ENCODE measurements at places on chromosomes 7 and 10.

- DNase-seq: no peak
Observed at GRCh38 chr10:11886851-11887250, 63.7 kb downstream of the PROSER2 start.

DNA sequence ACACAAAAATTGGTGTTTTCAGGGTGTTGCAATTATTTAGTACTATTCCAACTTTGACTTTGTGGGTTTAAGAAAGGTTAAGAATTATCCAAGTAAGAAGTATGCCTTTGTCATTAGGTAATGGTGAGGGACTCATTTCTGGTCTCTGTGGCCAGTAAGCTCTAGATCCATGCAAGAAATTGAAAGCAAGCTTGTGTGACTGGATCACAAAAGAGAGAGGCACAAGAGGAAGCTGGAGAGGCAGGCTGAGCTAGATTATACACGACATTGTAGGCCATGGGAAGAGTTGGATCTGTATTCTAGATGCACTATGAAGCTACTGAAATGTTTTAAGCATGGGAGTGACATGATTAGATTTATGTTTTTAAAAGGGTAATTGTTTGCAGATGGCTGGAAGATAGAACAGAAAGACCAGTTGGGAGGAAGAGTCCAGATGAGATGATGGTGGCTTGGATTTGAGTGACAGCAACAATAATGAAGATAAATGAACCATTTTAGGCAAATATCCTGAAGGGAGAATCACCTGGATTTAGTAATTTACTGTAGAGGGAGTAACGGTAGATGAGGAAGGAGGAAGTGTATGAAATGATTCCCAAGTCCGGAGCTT, 50.0 kb downstream of the CALD1 start:
- no peak for DNase-seq

- no peak for DNase-seq
Observed at GRCh38 chr10:51405580-51406351, 293.6 kb downstream of the CSTF2T start.

GRCh38 chr10:92080244-92080643, 156.7 kb downstream of the BTAF1 start:
- DNase-seq: no peak

- DNase-seq: no peak
Observed at GRCh38 chr10:45253183-45253914, 62.1 kb downstream of the OR13A1 start.

- DNase-seq: no peak
Observed at GRCh38 chr10:99461230-99461629, 30.8 kb upstream of the GOT1 start.

DNA sequence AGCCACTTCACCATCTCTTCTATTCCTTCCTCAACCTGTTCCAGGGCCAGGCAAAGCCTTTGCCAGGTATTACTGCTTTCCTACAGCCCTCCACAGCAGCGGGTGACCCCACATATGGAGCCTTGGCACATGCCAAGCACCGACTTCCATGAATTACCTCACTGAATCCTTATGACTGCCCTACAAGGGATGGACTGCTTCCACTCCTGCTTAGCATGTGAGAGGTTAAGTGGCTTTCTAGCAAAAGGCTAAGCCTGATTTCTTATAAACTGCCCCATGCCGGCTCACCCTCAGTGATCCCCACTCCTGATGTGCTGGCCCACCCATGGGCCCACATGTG, 44.0 kb upstream of the PDLIM1 start:
- no peak for DNase-seq

DNA sequence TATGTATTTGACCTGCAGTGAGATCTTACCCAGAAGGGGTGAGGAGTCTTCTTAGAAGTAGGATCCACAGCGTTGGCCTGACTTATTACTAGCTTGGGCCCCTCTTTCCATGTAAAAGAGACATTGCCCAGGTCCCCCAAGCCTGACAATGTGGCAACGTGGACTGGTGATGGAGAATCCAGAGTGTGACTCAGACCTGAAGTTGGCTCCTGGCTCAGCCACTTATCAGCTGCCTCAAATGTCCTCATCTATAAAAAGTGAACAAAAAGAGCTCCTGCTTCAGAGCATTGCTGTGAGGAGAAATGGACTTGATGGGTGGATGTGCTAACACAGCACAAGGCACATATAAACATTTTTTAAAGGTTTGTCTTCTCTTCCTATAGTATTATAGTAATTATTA, 35.4 kb upstream of the TECTB start:
- no peak for DNase-seq

DNA sequence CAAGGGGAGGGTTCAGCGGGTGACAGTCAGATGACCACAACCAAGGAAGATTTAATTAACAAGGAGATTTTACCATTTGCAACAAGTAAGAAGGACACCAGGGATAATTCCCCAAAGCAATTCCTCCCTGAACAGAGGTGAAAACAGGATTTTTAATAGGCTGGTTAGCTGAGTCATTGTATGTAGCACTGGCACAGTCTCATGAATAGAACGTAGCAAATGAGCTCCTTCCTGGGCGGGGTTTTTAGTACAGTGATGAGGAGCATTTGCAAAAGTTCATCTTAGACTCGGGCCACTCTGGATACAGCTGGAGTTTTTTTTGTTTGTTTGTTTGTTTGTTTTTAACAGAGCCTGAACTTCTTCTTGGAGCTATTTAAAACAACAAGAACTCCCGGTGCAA, 39.0 kb downstream of the TAC1 start:
- no peak for DNase-seq

- no peak for DNase-seq
Observed at GRCh38 chr10:80160361-80161320, 28.1 kb downstream of the PLAC9 start.

DNA sequence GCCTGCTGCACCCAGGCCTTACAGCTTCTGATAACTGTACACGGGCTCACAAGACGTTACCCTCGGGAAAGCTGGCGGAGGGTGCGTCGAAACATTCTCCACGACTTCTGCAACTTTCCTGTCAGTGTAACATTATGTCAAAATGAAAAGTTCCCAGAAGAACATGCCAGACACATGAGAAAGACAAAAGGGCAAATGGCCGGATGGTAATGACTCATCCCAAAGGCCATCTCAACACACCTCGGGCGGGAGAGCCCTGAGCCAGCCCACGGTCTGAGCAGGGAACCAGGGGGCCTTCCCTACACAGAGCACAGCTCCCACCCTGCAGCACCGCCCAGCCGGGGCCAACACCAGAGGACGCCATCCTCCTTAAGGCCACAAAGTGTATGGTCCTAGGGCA, 118.7 kb downstream of the MAD1L1 start:
- DNase-seq: no peak

DNA sequence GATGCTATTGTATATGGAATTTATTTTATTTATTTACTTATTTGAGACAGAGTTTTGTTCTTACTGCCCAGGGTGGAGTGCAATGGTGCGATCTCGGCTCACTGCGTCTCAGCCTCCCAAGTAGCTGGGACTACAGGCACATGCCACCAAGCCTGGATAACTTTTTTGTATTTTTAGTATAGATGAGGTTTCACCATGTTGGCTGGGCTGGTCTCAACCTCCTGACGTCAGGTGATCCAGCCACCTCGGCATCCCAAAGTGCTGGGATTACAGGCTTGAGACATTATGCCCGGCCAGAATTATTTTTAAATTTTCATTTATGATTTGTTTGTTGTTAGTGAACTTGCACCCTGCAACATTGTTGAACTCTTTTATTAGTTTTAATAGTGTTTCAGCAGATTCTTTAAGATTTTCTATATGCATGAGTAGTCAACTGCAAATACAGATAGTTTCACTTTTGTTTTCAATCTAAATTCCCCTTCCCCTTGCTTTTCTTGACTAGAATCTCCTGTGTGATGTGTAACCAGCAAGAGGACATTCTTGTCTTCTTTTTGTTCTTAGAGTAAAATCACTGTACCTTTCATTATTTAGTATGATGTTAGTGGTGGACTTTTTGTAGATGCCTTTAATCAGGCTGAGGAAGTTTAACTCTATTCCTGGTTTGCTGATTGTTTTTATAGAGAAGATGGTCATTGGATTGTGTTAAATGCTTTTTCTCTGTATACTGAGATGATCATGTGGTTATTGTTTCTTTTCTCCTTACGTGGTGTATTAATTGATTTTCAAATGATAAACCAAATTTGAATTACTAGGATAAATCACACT, 27.8 kb downstream of the ZNF33A start:
- peak; percentile 42 for DNase-seq

DNA sequence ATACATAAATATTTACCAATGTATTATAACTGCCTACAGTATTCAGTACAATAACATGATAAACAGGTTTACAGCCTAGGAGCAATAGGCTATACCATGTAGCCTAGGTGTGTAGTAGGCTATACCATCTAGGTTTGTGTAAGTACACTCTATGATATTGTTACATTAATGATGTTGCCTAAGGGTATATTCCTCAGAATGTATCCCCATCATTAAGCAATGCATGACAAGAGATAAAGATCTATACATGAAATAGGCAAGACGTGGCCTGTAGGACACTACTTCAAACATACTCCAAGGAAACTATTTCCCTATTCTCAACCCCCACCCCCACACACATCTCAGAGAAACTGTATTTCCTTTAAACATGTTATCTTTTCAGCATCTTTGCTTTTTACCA, 15.3 kb upstream of the ADAM22 start:
- DNase-seq: no peak

GRCh38 chr7:138299066-138299465, 161.0 kb upstream of the TRIM24 start:
- DNase-seq: no peak

DNA sequence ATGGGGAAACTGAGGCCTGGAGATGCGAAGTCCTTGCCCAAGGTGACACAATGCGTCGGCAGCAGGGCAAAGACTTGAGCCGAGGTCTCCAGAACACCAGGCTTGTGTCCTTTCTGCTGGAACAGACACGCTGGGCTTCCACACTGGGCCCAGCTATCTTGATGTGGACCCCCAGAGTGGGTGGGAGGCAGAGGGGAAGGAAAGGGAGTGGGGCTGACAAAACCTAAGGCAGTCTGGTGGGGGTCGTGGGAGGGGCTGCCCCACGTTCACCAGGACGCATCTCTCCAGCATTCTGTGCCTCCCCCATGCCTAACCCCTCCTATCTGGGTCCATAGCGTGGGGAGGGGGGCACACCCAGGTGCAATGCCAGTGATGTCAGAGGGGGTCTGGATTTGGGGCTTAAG, 38.1 kb downstream of the PPIF start:
- DNase-seq: no peak

GRCh38 chr7:115005953-115006352, 84.1 kb downstream of the MDFIC start:
- no peak for DNase-seq

- DNase-seq: no peak
Observed at GRCh38 chr7:139861803-139862202, 32.7 kb downstream of the TBXAS1 start.

DNA sequence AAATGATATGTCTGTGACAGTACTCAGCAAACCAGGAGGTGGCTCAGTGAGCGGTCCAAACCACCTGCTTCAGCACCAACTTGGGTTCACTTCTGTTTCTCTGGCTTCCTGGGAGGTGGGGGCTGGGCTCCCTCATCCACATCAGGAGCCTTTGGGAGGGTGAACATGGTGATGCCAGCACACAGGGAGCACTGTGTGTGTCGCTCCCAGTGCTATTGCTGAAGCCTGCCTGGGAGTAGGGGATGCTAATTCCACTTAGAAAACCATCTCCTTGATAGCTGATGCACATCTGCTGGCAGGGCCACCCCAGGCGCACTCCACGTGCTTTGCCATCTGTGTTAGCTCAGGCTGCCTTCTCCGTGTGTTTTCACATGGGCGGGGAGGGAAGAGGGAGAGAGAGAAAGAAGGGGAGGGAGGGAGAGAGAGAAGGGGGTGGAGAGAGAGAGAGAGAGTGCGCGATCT, 58.0 kb downstream of the RAMP3 start:
- no peak for DNase-seq

DNA sequence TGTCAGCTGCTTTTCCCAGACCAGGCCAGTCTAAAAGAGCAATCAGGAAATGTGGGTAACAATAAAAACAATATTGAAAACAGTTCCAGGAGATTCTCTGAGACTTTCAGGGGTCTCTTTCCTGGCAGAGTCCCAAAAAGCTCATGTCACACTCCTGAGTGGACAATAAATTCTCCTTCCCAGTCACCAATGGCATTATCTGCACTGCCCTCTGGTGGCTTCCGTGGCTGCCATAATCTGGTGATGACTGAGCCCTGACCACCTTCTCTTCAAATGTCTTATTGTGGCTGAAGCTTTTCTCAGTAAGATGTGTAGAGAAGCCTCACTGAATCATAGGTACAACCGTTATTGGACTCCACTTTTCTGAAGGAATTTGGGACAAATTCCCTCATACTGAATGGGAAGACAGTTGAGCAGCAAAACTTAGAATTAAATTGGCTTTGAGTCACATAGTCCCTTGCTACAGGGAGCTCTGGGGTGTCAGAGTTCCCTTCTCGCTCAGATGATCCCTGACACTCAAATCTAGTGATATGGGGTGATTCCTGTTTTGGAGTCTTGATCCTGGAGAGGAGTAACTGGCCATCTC, 24.4 kb upstream of the ASAH2 start:
- DNase-seq: peak; percentile 34

- DNase-seq: peak; percentile 48
Observed at GRCh38 chr10:6062101-6062771, at the start of gene IL2RA. TSS of gene IL2RA (minus strand) at chr10:6062367. CDS start at chr10:6062151, 216 bp downstream.

- no peak for DNase-seq
Observed at GRCh38 chr7:155877167-155877566, 64.9 kb upstream of the SHH start.

GRCh38 chr7:80510021-80510420, 1.8 kb downstream of the GNAT3 start:
- no peak for DNase-seq

DNA sequence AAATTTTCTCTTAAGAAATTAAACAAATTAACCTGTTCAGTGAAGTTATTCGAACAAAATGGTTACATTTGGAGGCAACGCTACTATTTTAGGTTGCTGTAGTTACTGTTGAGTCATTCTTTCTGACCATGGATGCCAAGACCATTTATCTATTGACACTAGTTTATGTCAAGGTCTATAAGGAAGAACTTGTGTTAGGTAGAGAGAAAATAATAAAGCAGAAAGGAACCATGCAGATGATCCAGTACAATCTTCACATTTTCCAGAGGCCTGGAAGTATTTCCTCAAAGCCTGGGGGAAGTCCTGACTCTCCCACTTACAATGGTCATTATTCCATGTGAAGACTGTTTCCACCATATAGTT, 608.0 kb upstream of the GALNT17 start:
- no peak for DNase-seq

GRCh38 chr7:25189197-25189596, 39.1 kb downstream of the NPVF start:
- DNase-seq: no peak
